ENCODE measurements at places on chromosomes 5 and 9.

GRCh38 chr5:1011226-1011631 is 2.6 kb downstream of the NKD2 start:
- no peak for DNase-seq

- DNase-seq, result no peak
Measured at GRCh38 chr9:107467416-107467815, 22.2 kb downstream of the KLF4 start.

DNA sequence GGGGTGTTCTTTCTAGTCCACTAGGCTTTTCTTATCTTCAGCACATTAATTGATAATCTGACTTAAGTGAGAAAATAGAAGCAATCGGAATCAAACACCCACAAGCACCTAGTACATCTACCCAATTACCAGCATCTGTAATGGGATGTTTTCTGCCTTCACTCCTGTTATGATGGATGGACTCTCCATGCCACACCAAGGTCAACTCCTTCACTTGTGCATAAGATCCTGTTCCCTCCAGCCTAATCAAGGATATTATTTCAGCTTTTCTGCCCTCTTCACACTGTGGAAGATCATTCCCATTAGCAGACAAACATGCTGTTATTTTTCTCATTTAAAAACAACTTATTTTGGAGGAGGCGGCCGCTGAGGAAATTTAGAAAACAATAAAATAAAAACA is 162.0 kb upstream of the EDIL3 start:
- no peak for DNase-seq

- DNase-seq, result no peak
Measured at GRCh38 chr9:99870126-99870525, 36.3 kb upstream of the STX17 start.

- no peak for DNase-seq
Measured at GRCh38 chr5:138371454-138371853, 19.0 kb downstream of the KDM3B start.

GRCh38 chr9:91103931-91104330 is 257.8 kb downstream of the AUH start:
- DNase-seq, result no peak

DNA sequence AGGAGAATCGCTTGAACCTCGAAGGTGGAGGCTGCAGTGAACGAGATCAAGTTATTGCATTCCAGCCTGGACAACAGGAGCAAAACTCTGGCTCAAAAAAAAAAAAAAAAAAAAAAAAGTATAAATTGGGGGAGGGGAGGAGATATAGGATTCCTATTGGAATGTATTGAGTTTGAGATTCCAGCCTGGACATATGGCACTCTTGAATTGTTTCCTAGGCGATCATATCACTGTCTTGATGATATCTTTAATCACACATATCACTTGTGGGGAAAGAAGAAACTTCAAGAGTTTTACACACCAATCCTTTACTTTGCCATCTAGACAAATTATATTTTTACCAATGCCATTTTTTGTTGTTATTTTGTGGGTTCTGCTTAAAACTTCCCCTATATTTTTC is 42.4 kb downstream of the TMC1 start:
- DNase-seq, result no peak

DNA sequence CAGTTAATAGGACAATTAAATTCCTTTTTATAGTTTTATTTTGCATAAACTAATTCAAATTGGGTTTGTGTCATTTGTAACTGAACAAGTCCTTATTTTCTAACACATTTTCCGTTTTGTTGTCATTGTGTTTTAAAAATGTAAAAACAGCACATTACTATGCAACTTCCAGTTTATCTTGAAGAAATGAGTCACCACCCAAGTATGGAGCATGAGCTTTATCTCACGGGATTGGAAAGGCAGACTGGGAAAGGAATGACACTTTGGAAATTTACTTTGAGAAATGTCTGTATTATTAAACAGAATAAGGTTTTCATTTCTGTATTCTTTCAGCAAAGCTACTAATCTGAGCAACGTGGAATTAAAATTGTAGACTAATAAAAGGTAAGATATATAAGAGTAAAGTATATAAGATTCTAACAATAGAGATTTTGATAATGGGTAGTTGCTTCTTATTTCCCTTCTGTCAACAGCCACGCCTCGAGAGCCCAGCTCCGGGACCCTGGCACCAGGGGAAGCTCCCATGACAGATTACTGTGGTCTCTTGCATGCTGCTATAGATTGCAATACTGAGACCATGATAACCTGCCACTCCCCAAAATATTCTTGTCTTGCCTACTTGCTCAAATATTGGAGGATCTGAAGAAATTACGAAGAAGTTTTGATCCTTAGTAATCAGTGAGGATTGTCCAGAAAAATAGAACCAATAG is 433.1 kb downstream of the CHSY3 start:
- DNase-seq, result no peak

DNA sequence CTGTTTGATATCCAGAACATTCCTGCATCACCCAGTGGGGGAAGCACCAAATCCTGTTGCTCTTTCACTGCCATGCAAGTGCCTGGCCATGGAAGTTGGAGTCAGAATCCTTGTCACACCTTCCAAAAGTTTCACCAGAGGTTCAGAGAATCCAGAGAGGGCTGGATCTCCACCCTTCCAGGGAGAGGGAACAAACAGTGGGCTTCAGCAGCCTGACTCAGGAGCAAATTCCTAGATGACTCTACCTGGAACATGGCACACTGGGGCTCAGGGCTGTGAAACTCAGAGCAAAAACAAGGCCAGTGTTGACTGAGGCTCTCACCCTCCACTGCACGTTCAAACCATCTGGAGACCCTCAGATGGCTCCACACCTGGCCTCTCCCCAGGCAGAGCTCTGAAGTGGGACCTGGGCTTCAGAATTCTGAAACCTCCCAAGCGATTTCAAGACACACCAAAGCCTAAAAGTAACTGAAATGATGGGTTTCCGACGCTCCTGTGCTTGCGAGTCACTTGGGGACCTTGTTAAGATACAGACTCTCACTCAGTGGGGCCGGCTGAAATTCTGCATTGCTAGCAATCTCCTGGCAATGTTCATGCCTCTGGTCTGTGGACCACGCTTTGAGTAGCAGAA is 205.9 kb downstream of the AUH start:
- DNase-seq, result no peak

DNA sequence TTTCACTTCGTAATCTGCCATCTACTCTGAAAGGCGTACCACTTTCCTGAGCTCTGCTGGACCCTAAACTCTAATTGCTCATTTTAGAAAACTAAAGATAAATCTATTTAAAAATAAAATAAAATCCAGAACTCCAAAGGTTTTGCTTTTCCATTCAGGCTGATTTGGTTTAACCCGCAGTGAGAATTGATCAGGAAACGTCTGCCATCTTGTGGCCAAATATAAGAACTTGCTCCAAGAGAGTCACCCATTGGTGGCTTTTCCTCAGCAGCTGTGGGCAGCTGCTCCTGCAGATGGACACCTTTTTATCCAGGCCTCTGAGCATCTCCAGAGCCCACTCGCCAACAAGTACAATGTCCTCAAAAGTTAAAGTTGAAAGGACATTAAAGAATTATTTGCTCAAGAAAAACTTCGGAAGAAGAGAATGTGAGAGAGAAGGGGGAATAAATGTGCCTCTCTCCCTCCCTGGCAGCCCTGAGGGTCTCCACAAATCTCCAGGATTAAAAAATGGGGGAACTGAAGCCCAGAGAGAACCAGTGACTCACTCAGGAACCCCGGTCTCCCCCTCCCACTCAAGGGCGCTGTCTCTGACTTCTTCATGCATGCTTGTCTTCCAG is 4.1 kb downstream of the SAXO1 start:
- peak; percentile 59 for DNase-seq

- DNase-seq, result no peak
Measured at GRCh38 chr5:171957591-171958251, 48.7 kb downstream of the FBXW11 start.

GRCh38 chr9:99720455-99721050 is 101.1 kb upstream of the NR4A3 start:
- DNase-seq, result peak; percentile 3

GRCh38 chr9:12817702-12818101 is 42.9 kb downstream of the LURAP1L start:
- no peak for DNase-seq

GRCh38 chr5:81066102-81066501 is 105.9 kb downstream of the RASGRF2 start:
- DNase-seq, result no peak

GRCh38 chr9:79687131-79687447 is 115.3 kb downstream of the TLE4 start:
- DNase-seq, result no peak

GRCh38 chr5:157556615-157557418 is 18.8 kb downstream of the ADAM19 start:
- DNase-seq, result no peak

- no peak for DNase-seq
Measured at GRCh38 chr9:14294659-14295058, 19.3 kb downstream of the NFIB start.

GRCh38 chr9:91164724-91165520 is 196.8 kb downstream of the AUH start:
- peak; percentile 85 for DNase-seq

DNA sequence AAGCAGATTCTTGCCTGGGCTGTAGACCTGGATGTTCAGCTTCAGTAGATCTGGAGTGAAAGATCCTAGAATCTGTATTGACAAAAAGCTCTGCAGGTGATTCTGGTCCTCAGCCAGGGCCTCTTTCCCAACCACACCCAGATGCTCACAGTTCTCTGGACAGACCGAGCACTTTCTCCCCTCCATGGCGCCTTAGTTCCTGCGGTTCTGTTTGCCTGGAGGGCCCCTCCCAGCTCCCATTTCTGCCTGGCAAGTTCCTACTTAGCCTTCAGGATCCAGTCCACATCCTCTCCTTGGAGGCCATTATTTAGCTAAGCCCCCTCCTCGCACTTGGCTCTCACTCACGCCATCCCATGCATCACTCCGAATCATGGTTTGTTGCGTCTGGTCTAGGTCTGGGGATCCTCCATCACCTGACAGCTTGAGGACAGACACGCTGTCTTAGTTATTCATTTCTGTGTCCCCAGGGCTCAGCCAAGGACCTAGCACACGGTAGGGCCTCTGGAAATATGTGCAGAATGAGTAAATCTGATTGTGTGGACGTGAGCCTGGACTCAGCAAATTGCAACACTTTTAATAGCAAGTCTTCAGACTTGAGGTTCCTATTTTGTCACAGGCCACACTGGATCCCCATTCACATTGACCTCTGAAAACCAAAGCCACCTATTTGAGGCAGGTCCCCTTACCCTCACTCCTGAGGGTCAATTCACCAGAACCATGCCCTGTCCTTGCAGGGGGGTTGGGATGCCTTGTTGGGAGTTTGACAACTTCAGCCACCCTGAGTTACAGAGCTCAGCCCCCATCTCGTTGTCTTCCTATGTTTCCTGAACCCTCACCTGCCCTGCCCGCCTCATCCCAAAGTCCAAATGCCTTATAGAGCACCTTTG is 50.7 kb downstream of the COL15A1 start:
- no peak for DNase-seq

DNA sequence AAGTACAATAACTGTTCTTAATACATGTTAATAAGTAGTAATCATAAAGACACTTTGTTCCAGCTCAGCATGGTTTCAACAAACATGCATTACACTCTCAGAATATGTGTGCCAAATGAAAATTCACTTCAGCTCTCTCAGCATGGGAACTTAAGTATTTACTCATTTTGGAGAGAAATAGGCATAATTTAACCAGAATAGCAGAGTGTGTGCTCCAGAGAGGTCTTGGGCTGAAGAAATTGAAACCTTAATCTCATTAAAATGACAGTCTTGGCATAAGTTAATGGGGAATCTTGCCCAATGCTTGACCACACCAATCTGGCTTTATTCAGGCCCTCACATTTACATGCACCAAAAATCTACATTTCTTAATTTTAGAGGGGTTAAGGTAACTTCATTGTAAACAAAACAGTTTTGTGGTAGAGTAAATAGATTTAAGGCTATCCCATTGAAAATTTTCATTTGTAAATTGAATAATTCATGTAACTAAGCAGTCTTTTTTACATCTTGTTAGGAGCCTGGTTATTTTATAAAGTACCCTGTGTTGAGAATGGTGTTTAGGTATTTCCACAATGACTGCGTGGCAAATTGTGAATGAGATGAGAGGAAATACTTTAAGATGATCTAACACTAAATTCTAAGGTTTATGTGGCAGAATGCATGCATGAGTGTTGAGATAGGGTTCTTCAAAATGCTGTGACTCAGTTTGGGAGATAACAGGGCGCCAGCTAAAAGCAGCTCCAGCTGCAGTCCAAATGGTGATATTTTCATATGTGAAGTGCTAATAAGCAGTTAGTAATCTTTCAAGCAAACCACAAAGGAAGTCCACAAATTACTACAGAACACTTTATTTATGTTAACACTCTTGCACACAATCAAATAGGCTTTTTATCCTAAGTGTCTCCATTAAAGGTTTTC is 11.3 kb upstream of the LOX start:
- no peak for DNase-seq

- DNase-seq, result no peak
Measured at GRCh38 chr9:135330685-135331590, 148.6 kb upstream of the PPP1R26 start.

GRCh38 chr9:88436379-88436778 is 48.1 kb downstream of the SPIN1 start:
- no peak for DNase-seq

DNA sequence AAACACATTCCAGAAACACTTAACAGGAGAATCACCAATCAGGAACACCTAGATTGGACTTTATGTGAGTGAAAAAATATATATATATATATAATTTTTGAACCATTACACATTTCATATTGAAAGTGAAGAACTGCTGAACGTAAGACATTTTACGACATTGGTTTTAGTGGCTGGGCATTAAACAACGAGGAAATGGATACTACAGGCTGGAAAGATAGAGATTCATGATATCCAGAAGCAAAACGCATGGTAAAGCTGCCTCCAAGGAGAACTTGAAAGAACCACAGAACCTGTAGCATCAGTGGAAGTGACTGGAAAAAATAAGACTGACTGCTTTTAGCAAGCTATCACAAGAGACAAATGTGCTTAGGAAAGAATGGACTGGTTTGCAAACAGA is 13.2 kb upstream of the NDUFS4 start:
- no peak for DNase-seq

- DNase-seq, result no peak
Measured at GRCh38 chr5:69493396-69494133, 975 bp downstream of the OCLN start.

DNA sequence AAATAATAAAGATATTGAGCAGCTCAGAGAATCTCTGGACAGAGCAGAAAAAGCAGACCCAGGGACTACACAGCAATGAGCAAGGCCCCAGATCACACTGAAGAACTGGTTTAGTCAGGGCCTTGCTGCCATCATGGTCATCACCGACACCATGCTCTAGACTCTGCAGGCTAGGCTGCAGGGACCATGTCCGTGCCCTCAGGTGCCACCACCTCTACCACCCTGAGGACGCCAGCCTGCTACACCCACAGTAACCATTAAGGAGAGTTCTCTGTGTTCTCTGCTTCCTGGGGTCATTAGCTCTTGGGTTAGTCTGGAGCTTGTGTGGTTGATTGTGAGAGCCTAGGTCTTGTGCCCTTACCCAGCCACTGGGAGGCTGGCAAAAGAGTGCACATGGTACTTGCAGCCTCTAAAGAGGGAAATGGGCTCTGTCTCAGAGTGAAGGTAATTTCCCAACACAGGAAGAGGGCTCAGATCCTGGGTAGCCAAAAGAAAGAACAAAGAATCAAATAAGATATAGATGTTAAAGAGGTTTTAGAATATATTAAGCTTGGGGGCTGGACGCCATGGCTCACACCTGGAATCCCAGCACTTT is 31.9 kb upstream of the JADE2 start:
- DNase-seq, result no peak

- no peak for DNase-seq
Measured at GRCh38 chr5:109164001-109164400, 245.8 kb downstream of the PJA2 start.

Measured in fibroblast of the conjunctiva (primary cell).